Mononuclear cell (primary cell): ENCODE measurements at places on chromosomes 2 and 18. TPM values are rescaled to one million over a fixed set of nuclear protein-coding genes. Genes with fewer than 3 reads are reported as not detected.

Gene MROH2A
- not detected for total RNA-seq

Gene DRC1
- total RNA-seq: not detected

Gene CERKL
- 0.21 TPM for total RNA-seq

Gene EMX1
- total RNA-seq: not detected

Gene TMEM182
- 2.7 TPM for total RNA-seq

Gene RFX8
- 0.21 TPM for total RNA-seq

Gene TWIST2
- 0.21 TPM for total RNA-seq

Gene PTPRN
- total RNA-seq: 1.3 TPM

Gene ZC3H15
- total RNA-seq: 164 TPM

Gene HOXD12
- not detected for total RNA-seq

Gene SLC40A1
- 65.5 TPM for total RNA-seq
